ACHN (cell line): ENCODE measurements at places on chromosomes 3 and 15.

GRCh38 chr3:35646081-35646480, 6.8 kb downstream of the ARPP21 start:
- no peak for DNase-seq

GRCh38 chr3:102460579-102460978, 25.8 kb downstream of the ZPLD1 start:
- DNase-seq, result peak; percentile 2

DNA sequence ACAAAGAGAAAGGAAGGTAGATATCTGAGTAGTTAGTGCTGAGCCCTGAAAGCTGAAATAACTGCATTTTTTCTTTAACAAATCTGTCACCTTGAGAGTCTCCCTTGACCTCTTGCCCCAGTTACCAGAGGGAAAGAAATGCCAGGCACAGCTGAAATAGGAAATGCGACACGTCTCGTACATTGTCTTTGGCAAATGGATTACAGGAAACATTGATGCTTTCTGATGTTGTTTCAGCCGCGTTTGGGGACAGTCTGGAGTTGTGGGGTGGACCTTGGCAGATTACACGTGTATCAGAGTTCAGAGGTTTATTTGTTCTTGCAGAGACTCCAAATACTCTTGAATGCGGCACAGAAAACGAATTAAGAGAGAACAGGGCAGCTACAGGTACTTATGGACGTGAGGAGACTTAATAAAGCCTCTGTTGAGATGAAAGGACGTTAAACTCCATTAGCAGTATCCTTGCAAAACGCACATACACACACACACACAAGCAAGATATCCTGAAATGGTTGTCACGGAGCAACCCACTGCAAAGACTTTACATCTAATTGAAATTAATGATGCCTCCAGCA, 272.8 kb upstream of the RORA start:
- DNase-seq, result no peak

DNA sequence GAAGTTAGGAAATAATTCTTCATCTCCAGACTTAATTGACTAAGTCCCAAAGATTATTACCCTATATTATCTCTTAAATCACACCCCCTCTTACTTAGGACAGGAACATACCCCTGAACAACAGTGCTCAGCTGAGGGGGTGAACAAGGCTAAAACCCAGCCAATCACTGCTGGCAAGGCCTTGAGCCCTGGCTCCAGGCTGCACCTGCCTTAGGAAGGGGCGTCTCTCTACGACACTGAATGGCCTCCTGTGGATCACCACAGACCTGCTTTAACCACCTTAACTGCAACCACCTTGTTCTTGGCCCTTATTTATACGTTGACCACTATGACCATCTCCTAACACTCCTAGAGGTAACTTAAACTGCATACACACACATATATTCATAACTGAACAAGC, 267.4 kb upstream of the THBS1 start:
- DNase-seq, result no peak

DNA sequence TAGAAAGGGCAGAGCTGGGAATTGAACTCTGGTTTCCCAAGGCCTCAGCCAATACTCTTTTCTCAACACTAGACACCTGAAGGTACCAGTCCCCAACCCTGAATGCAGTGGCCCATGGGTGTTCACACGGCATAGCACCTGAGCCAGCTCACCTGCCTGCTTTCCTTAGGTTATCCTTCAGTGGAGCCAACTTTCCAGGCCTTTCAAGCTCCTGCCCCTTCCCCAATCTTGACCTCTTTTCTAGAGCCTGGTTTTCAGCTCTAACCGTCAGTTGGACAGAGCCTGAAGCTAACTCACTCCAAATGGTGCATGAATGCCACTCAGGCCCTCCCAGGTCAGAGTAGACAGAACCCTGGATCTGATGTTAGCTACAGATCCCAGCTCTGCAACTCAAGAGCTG, 66.1 kb upstream of the ITGA11 start:
- no peak for DNase-seq

GRCh38 chr15:94421706-94422105, 190.3 kb downstream of the MCTP2 start:
- DNase-seq, result no peak

DNA sequence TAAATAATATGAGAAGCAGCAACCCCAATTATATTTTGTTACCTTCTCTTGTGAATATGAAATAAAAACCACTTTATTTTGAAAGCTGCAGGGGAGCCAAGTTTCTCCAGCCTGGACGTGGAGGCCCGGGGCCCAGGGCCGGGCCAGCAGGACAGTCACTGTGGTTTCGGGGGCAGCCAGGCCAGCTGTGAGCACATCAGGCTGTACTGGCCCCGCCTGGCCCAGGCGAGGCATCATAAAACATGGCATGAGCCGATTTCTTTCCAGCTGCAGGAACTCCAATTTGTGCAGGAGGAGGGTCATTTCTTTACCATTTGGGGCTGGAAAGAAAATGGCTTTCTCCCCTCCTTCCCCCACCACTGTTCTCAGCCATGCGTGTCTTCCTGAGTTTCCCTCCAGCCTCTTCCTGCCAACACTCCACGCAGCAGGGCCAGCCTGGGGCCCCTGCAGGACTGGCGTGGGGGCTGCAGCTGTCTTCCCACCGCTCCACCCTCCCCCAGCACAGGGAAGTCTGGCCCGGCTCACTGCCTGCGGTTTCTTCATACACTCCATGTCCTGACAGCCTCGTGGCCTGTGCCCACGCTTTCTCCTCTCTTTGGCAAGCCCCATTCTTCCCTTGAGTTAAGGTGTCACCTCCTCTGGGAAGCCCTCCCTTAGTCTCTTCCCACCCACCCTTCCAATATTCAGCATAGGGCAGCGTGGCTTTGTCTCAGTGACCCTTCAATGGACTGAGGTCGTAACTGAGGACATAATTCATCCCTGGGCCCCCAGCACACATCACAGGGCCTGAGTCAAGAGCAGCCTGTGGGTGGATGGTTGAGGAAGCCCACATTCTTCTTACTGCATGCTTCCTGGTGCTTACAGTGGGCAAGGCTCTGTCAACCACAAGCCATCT, 135.8 kb downstream of the CHSY1 start:
- no peak for DNase-seq

DNA sequence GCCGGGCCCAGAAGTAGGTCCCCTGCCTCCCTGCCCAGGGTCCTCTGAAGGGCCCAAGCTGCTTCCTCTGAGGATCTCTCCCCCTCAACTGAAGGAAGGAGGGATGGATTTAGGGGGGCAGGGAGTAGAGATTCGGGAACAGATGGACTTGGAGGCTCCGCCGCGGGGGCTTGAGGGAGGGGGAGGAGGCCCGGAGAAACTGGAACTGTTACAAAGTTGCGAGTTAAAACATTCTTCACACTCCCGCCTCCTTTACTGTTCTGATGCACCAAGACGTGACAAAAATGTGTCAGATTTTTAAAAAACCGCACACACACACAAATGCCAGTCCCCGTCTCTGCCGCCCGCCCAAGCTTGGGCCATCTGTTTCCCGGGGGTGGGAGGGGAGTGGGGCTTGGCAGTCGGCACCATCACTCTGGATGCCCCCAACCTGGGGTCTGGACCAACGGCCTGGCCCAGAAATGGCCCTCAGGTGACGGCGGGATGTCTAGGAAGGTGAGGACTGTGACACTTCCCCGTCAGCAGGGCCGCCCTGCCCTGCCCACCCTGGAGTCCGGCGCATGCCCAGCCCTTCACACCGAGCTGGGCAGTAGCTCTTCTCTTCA, 25.0 kb upstream of the LINGO1 start:
- DNase-seq, result no peak

- DNase-seq, result no peak
Measured at GRCh38 chr3:179236669-179237301, 14.1 kb downstream of the KCNMB3 start.
